RWPE1 (cell line): ENCODE measurements at places on chromosomes 5 and 9.

DNA sequence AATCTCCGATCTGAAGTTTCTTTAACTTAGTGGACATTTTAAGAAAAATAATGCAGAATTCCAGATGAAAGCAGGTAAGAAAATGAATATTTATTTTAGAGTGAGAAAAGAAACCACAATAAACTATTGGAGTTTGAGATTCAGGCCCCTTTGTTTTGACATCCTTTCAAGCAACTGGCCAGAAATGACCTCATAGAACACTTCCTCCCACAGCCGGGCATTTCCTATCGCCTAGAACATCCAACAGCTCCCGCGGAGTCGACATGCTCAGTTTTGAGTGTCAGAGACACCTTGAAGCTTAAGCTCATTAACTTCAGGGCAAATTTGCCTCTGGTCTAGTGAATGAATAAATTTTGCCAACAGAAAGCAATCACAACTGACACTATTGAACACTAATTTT, 369.2 kb downstream of the TLE4 start:
- no peak for DNase-seq

DNA sequence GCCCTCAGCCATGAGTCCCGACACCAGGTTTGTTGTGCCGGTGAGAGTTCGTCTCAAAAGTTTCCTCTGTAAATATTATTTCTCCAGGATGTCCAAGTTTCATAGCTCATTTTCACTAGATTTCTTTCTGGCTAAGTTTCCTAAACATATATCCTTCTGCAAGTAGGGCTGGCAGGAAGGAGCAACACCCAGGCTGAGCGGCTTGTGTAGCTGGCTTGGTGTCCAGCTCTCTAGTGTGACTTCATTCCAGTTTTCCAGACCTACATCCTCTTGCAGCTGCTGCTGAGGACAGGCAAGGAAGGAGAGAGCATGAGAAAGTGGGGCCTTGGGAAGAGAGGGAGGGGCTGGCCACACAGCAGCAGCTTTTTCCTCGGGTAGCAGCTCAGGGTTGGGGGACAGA, 80.3 kb downstream of the FGF1 start:
- no peak for DNase-seq

- no peak for DNase-seq
Observed at GRCh38 chr5:24609706-24610105, 35.1 kb downstream of the CDH10 start.

GRCh38 chr9:127880143-127880542, 2.7 kb upstream of the AK1 start:
- DNase-seq, result no peak

GRCh38 chr9:109468927-109469326, 29.2 kb downstream of the PTPN3 start:
- peak; percentile 46 for DNase-seq

GRCh38 chr5:68484307-68485068, 268.9 kb downstream of the PIK3R1 start:
- no peak for DNase-seq

GRCh38 chr9:77996696-77997095, 34.9 kb downstream of the GNAQ start:
- DNase-seq, result no peak

GRCh38 chr5:180643191-180643851, 6.1 kb downstream of the FLT4 start:
- DNase-seq, result no peak

DNA sequence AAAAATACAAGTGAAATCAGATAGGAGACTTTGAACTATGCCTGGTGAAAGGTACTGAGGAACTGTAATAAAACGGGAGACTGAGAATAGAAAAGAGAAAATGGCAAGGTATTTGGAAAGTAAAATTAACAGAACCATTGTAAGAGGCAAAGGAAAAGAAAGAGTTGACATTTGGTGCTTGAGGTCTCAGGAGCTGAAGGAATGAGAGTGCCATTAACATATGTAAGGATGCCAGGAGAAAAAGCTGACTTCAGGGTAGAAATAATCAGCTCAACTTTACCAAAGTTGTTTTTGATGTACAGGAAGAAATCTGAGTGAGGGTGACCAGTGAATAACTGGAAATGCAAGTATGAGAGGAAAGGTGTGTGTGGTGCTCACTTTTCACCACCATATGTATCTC, 69.4 kb downstream of the TMEM167A start:
- DNase-seq, result no peak

DNA sequence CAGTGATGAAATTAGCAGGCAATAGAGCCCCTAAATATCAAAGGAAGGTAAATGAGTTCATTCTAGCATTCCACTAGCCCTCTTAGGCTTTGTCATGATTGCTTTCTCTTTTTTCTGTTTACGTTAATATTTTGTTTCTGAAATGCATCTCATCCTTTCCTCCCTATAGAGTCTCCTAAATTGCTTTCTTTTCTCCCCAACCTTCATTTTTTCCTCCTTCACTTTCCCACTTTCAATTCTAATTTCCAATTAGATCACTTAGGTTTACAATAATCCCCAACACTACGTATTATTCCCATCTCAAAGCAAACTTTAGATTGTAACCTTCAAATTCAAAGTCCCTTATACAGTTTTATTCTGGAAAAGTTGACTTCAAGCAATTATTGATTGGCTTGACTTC, 559.3 kb downstream of the RAB3C start:
- no peak for DNase-seq

DNA sequence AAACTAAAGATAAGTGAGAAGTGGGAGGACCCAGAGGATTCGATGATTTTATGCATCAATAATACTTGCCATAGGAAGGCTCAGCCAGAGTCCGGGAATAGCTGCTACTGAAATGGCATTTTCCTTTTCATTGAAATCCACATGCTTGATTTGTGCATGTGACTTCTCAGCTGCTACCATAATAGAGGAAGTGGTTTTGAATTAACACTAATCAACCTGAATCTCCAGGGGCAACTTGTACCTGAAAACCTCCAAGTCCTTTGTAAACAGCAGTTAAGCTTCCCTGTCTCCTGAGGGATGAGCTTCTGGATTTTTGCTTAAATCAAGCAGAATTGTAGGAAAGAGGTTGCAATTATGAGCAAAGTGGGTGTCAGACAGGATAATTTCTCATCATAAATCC, 124.9 kb downstream of the PPP2R2B start:
- no peak for DNase-seq

DNA sequence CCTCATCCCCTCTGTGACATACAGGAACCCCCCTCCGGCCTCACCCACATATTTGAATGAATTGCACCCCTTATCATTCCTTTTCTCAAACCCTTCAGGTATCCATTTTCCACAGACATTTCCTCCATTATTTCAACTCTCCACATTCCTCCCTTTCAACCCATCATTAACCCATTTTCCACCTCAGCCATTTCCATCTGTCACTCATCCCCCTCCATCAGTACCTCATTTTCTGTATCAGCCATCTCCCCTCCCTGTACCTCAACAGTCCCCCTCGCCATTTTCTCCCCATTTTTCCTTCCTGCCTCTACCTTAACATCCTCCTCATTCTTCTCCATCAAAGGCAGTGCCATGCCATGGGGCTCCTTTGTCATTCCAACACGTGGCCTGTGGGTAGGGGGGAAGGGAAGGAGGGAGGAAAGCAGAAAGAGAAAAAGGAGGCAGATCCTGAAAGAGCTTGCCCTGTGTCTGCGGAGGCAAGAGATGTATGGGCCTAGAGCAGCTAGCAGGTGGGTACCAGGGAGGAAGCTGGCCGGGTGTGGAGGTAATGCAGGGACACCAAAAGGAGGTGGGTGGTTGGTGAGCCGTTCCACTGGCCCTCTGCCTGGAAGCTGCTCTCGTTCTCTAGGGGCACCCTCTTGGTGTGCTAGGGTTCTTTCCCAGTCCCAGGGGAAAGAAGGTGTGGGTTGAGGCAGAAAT, 1.5 kb downstream of the DNAJB5 start:
- DNase-seq, result no peak

DNA sequence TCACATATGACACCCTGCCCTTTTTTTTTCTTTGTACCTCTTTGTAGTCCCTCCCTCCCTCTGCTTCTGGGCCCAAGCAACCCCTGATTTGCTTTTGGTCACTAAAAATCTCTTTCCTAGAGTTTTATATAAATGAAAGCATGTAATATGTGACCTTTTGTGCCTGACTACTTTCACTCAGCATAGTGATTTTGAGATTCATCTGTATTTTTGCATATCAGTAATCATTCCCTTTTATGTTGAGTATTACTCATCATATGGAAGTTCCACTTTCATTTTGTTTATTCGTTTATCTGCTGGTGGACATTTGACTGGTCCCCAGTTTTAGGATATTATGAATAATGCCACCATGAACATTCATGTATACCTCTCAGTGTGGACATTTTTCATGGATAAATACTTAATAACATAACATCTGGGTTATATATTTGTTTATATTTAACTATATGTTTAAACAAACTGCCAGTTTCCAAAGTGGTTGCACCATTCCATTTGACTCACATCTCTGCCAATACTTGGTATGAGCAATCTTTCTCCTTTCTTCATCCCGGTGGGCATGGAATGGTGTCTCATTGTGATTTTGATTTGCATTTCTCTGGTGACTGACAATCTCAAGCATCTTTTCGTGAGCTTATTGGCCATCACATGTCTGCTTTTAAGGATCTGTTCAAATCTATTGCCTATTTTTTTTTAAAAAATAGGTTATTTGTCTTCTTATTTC, 115.7 kb upstream of the S1PR3 start:
- DNase-seq, result no peak

GRCh38 chr9:124771867-124772679, 962 bp upstream of the NR6A1 start:
- peak; percentile 91 for DNase-seq

DNA sequence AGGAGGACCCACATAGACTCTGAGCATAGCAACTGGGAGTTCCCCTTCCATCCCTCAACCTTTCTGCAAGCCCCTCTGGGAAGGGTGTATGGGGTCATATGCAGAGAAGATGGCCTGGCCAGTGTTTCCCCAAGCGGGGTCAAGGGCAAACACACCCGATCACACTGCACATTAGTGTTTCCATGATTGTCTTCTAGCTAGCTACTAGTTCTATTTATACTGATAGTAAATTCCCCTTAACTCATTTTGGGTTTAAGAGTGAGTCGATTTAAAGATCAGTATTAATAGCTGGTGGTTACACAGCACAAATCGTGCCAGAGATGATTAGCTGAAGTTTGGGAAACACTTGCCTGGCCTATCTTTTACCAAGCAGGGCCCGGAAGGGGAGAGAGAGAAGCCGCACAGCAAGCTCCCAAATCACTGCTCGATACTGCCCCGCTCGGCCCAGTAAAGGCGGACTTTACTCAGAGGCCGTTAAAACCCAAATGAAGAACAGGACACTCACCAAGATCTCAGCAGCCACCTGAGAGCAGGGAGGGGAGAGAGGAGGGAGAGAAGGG, 29.4 kb upstream of the TNIP1 start:
- DNase-seq, result no peak

- DNase-seq, result no peak
Observed at GRCh38 chr5:168023191-168023590, 268.3 kb upstream of the WWC1 start.

- no peak for DNase-seq
Observed at GRCh38 chr5:170426149-170426767, 37.1 kb upstream of the KCNMB1 start.

DNA sequence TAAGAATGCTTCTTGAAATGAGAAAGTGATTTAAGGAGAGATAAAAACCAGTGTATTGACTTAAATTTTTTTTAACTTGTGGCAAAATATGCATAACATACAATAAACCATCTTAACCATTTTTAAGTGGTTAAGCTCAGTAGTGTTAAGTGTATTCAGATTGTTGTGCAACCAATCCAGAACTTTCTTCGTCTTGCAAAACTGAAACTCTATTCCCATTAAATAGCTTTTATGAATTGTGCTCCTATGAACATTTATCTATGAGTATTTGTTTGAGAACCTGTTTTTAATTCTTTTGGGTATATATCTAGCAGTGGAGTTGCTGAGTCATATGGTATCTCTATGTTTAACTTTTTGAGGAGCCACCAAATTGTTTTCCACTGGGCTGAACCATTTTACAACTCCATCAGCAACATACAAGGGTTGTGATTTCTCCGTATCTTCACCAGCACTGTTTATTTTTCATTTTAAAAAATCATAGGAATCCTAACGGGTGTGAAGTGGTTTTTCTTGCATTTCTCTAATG, 76.6 kb upstream of the ACTBL2 start:
- DNase-seq, result no peak

GRCh38 chr5:103624675-103625074, 62.1 kb upstream of the NUDT12 start:
- no peak for DNase-seq

GRCh38 chr5:35430381-35431162, 187.1 kb upstream of the SPEF2 start:
- DNase-seq, result peak; percentile 8

DNA sequence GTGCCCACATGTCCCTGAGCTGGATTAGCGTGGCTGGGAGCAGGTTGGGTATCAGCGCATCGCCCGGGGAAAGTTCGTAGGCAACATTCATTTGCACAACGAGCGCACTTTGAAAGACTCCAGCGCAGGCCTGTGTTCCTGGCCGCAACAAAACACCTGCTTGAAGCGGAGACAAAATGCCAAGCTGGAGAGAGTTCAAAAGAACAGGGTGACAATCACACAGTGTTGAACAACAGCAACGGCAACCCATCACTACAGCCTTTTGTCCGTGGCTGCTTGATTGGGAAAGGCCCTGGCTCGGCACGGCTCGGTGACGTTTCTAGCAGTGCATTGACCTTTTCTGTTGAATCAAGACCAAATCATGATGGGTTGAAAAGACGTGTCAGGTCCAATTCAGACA, 336.3 kb downstream of the IRX1 start:
- DNase-seq, result no peak

- peak; percentile 97 for DNase-seq
Observed at GRCh38 chr9:124810663-124811355, 33.9 kb downstream of the OLFML2A start.

GRCh38 chr5:174736331-174736721, 11.9 kb downstream of the MSX2 start:
- no peak for DNase-seq

- DNase-seq, result no peak
Observed at GRCh38 chr5:130706696-130707095, 458.4 kb downstream of the HINT1 start.

- no peak for DNase-seq
Observed at GRCh38 chr5:96861076-96861475, 15.2 kb upstream of the ERAP2 start.

GRCh38 chr5:36739751-36740221, 133.4 kb downstream of the SLC1A3 start:
- DNase-seq, result peak; percentile 67

- no peak for DNase-seq
Observed at GRCh38 chr9:121365564-121365963, 4.5 kb downstream of the STOM start.

DNA sequence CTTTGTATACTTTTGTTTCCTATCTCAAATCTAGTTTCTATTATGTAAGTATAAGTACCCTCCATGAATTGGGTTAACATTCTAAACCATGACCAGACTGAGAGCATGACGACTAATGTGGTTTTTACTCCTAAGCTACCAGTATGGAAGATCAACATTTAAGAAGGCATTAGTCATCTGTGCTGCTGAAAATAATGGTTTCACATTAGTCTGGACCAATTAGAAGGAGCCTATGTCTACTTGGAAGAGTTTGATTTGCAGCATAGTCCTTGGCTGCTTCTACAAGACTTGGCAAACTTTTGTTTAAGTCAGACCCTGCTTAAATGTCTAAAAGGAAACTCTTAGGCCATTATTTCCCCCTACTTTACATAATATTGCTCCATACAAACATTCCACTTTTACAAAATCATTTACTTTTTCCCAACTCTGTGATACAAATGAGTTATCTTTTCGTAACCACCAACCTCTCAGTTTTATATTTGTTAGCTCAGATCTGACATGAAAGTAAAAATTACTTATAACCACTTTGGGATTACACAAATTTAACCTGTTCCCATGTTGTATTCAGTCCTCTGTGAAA, 186.7 kb downstream of the COMMD10 start:
- DNase-seq, result no peak
